ENCODE measurements at places on chromosomes 6 and 20. TPM values are rescaled to one million over a fixed set of nuclear protein-coding genes. Genes with fewer than 3 reads are reported as not detected.
A peak's percentile ranks its signal among the peaks of the same experiment; 100 is the strongest.

The GLP1R gene
- total RNA-seq, result 0.08 TPM

GRCh38 chr6:129236001-129236517 lies 353.1 kb downstream of the LAMA2 start:
- no peak for DNase-seq

- DNase-seq, result no peak
Observed at GRCh38 chr20:32189123-32189410, 18.5 kb downstream of the PLAGL2 start.

- no peak for DNase-seq
Observed at GRCh38 chr20:51661609-51662178, 106.5 kb downstream of the ATP9A start.

DNA sequence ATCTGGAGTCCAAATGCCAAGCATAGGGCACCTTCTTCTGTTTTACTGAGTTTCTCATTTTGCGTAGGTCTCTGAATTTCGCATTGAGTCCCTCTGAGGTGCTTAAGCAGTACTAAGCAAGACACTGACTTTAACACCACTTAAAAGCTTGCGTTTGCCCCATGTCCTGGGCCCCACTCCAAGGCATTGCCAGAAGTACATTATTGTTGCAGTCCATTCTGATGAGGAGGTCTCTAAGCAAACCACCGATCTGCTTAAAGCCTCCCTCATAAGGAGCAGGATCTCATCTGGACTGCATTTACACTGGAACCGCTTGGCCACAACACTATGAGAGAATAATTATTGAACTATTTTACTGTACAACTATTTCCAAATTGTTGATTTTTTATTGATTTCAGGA lies 16.3 kb downstream of the BMP2 start:
- DNase-seq, result no peak

- no peak for DNase-seq
Observed at GRCh38 chr20:38392356-38392755, 42.8 kb downstream of the SNHG17 start.

- no peak for DNase-seq
Observed at GRCh38 chr6:33344701-33345697, 27.5 kb upstream of the ZBTB22 start.

The PAK5 gene
- total RNA-seq, result not detected

- peak; percentile 69 for DNase-seq
Observed at GRCh38 chr20:50338479-50339391, 148.1 kb downstream of the CEBPB start.

The REV3L gene
- 17.8 TPM for total RNA-seq

- DNase-seq, result no peak
Observed at GRCh38 chr6:110408901-110409300, 6.5 kb downstream of the DDO start.

- DNase-seq, result no peak
Observed at GRCh38 chr6:157182503-157183264, 140.6 kb downstream of the TMEM242 start.

GRCh38 chr6:10552270-10552810 lies 31.2 kb downstream of the GCNT2 start:
- no peak for DNase-seq

DNA sequence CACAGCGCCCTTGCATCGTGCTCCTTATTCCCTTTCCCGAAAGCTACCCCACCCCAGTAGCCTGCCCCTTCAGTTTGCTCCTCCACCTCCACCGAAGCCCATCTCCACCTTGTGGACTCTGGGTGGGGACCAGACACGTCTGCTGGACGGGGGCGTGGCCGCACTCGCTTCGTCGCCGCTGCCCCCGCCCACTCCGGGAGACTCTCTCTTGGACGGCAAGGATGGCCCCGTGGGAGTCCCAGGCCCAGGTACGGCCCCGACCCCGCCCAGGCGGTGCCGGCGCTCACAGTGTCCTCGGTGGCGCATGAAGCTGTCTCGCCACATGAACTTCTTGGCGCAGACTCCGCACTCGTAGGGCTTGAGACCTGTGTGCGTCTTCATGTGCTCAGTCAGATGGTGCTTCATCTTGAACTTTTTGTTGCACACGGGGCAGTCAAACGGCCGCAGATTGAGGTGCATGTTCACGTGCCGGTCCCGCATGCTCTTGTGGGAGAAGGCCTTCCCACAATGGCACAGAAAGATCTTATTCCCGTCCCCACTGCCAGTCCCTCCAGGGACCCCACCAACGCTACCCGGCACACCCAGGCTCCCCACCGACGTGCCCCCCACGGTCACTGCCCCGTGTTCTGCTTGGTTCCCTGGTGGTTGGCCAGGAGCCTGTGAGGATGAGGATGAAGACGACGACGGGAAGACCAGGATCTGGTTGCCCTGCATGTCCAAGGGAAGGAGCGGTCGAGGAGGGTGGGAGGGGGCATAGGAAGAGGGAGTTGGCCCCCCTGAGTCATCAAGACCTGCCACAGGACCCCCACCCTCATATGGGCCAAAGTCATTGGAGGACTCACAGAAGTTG lies 1.3 kb upstream of the TAPBP start:
- DNase-seq, result peak; percentile 79

The JAG1 gene
- 42.1 TPM for total RNA-seq

DNA sequence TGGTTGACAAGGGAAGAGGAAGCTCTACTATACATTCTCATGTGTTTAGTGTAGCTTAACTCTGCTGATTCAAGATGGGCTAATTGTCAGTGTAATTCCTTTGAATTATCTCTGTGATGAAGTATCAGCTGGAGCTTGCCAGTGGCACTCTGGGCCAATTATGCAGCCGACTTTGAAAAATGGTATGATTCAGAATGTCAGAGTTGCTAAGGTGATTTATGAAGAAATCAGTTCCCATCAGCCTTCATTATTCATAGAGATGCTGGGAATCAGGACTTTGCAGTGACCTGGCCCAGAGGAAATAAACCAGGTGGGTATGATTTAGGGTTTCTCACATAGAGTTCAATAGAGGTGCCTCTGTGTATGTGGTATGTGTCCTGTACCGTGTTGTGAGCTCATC lies 33.4 kb downstream of the KCNS1 start:
- no peak for DNase-seq

DNA sequence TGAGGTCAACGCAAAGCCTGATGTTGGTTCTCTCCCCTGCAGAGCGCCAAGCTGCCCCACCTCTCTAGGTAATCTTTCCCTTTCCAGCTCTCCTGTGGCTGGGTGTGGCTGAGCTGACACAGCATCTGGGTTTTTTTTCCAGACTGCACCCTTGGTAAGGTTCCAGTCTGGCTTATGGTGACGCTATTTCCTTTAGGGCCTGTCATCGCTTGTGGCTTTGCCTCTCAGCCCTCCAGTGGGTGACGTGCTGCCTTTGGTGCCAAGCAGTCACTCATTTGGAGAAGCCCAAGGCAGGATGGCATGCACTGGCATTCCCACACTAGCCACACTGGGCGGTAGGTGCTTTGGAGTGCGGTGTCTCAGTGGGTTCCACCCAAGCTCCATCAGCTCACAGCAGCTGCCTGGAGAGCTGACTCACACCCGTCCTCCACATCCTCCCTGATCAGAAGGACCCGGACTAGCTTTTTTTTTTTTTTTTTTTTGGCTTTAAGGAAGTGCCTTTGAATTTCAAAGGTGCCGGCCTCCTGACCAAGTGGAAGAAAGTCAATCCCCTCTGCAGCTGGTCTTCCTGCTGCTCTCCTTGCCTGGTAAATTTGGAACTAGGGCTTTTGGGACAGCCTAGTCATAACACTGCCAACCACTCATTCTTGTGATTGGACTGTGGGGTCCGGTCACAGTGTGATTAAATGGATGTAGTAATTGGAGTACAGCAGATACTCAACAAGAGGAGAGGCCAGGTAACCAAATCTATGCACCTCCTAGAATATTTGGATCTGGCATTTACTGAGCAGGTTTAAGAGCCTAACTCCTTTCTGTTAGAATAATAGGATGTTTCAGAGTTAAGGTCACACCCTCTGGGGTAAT lies 153.6 kb downstream of the CD83 start:
- no peak for DNase-seq

The RNF182 gene
- 0.19 TPM for total RNA-seq

DNA sequence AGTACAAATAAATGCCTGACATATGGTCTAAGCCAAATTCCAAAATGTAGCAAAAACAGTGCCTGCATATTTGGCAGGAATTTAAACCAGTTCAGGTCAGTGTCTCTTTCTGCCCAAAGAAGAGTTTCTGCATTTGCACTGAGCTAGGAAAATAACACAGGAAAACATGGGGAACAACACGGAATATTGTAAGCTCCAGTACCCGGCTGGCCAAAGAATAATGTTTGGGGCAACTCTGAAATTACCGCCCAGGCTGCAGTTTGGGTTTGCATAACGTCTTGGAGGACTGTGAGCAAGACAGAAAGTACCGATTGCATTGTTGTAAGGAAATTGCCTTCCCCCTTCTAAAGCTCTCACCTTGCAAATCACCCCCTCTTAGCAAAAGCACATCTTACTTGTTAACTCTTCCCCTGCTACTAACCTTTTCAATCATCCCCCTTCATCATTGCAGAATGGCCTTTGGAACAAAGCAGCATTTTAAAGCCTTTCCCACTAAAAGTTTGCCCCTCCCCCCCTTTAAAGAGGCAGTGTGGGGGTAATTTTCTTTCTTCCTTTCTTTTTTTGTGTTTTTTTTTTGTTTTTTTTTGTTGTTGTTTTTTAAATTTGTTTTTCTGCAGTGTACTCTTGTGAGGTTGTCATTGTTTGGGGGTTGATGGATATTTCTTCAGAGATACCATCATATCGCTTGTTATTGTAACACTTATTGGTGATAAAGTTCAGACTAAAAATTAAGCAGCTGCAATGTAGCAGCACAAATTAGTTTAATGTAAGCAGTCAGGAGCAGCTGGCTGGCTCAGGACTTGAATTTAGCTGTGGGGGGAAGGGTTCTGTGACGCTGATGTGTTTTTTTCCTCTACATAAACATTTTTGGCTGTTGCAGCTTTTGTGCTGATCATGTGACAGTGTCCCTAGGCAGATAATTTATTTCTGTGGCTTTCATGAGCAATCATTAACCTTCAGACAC lies 100.0 kb upstream of the CITED2 start:
- DNase-seq, result no peak

DNA sequence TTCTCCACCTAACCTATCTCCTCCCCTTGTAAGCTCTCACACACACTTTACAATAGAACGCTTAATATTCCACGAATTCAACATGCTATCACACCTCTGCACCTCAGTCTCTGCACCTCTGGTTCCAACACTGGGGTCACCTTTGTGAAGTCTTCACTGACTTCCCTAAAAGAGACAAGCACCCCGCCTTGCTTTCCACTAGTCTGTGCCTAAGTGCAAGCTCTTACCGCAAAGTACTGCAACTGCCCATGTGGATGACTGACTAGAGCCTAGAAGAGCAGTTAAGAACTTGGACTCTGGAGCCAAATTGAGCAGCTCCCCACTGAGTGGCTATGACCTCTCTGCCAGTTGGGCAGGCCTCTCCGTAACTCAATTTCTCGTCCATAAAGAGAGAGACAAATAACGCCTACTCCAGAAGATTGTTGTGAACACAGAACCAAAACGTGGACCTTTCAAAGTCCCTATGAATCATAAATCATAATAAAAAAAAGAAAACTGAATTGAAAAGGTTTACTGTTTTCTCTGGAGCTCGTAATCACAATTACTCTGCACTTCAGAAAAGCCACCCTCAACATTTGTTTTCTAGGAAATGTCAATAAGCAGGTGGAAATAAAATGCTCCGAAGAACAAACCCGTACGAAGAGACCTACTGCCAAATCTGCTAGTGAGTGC lies 1.2 kb downstream of the IFNGR1 start:
- no peak for DNase-seq

DNA sequence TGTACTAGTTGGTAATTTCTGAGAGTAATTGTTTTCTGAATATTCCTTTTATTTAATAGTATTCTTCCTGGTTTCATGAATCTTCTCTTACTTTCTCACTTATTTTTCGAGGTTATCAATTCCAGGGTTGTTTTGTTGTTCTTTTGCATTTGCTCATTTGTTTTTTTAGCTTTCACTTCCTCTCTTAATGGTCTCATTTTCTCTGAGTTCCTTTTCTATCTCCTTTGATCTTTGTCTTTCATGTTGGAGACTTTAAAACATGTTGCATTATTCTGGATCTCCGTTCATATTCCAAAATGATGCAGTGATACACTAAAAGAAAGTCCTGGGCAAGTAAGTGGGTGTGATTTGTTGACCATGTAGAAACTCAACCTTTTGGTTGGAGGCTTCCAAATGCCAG lies 345.3 kb upstream of the SLC35B3 start:
- DNase-seq, result no peak

The LPA gene
- total RNA-seq, result not detected

DNA sequence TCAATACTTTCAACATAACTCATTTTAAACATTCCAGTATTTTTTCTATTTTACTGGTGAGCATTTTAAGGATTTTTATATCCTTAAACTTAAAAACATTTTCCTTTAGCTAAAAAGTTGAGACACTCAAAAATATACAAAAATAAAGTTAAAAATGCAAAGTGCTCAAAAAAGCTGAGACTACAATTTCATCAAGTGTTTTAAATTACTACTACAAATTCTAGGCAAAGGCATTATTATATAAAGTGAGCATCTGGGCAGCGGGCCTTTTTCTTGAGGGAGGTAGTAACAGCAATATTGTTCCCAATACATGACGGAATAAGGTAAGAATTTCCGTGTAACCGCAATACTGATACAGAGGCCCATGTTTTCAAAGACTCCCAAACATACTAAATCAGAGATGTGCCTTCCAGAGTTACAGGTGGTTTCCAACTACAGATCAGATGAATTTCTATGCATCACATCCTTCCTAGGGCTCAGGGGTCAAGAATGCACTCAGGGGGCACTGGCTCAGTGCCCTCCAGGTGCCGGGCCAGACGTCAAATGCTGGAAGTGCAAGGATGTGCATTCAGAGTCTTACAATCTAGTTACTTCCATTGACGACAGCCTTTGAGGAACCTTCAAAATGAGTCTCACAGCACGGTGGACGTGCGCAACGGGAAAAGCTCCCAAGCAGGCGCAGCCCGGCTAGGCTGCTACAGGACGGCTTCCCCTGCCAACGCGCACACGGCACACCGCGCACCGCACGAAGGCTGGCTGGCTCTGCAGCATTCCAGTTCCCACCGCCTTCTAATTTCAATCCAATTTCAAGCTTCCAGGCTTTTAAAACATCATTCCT lies 1.7 kb downstream of the PHF10 start:
- no peak for DNase-seq

The CTAGE9 gene
- not detected for total RNA-seq

DNA sequence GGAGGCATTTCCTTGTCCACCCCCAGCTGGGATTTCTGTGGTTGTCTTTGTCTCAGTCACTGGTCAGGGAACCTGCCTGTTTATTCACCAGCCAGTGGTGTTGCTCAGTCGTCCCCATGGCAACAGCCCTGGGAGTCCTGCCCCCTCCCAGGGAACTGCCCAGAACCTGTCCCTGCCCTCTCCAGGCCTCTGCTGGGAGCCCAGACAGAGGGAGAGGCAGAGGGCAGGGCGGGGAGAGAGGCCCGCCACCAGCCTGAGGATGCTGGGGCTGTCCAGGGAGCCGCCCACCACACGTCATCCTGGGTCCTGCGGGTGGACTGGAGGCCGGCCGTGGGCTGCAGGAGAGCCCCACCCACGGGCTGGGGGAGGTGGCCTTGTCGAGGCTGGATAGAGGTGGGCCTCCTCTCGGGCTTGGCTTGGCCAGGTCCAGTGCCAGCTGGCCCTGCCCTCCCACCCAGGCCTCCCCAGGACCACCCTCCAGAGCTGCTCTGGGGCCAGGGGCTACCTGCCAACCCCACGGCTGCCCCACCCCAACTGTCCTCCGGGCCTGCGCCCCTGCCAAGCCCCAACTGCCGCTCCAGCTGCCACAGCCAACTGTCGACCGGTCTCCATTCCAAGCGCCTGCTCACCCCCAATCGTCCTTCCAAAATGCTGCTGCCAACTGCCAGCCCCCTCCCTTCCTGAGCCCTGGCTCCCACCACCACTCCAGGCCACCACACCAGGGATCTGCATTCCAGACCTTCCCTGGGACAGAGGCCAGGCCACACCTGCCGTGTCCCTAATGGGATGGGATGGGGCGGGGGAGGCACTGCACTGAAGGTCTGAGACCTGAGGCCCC lies 4.2 kb upstream of the ZBTB46 start:
- peak; percentile 93 for DNase-seq

The CST2 gene
- total RNA-seq, result not detected

The GMPR gene
- total RNA-seq, result 71.0 TPM
